Hepatocyte (in vitro differentiated cells): ENCODE measurements at places on chromosomes 1 and 21. TPM values are rescaled to one million over a fixed set of nuclear protein-coding genes. Genes with fewer than 3 reads are reported as not detected.

- no peak overlapping the region for H3K4me3 ChIP-seq
- H3K4me1 ChIP-seq: no peaks in the 10 kb centered on the region
- no peak for DNase-seq
- no peaks in the 10 kb centered on the region for H3K27me3 ChIP-seq
- no peaks in the 10 kb centered on the region for H3K36me3 ChIP-seq
Measured at GRCh38 chr1:158652721-158653334, 33.7 kb downstream of the SPTA1 start.

DNA sequence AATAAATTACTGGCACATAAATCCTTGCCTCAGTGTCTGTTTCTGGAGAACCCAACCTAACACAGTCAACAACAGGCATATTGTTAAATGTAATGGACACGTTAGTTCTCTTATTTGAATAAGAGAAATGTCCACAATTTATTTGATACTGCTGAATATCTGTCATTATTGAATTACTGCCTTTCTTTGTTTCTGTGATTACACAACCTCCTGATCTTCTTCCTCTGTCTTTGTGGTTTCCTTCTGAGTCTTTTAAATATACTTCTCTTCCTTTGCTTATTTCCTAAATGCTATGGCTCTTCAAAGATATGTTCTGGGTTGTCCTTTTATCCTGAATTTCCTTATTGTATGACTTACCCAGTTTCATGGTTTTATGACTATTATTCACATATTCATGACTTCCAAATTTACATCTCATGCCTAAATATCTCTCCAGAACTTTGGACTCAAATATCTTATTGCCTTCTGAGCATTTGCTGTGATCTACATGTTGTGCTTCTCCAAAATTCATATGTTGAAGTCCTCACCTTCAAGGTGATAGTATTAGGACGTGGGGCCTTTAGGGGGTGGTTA is 39.9 kb downstream of the MSH4 start:
- H3K4me1 ChIP-seq: no peaks in the 10 kb centered on the region
- H3K27ac ChIP-seq: no peak overlapping the region
- no peaks in the 10 kb centered on the region for H3K27me3 ChIP-seq
- H3K4me3 ChIP-seq: no peak overlapping the region

DNA sequence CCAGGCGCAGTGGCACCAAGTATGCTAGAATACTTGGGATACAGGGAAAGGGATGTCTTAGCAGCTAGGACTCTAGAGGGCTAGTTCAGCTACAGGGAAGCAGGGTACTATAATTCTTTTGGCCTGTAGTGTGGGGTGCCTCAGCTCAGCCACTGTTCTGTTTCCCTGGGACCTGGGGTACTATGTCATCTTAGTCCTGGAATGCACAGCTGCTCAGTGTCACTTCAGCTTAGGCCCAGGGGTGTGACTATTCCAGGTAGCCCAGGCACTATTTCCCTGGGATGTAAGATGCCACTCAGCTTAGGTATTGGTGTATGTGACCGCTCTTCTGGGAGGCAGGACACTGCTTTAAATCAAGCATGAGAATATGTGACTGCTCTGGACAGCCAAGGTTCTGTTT is 34.1 kb downstream of the RGSL1 start:
- H3K27me3 ChIP-seq: no peaks in the 10 kb centered on the region
- no peak overlapping the region for H3K27ac ChIP-seq
- DNase-seq: no peak
- H3K4me1 ChIP-seq: no peaks in the 10 kb centered on the region
- H3K4me3 ChIP-seq: no peak overlapping the region
- no peaks in the 10 kb centered on the region for H3K36me3 ChIP-seq

GRCh38 chr1:159925719-159926078 is 392 bp upstream of the TAGLN2 start:
- peaks cover 28% of the 10 kb centered on the region for H3K4me1 ChIP-seq
- peak overlapping the region; percentile 95 for H3K27ac ChIP-seq
- no peaks in the 10 kb centered on the region for H3K27me3 ChIP-seq
- DNase-seq: no peak
- peak overlapping the region; percentile 50 for H3K4me3 ChIP-seq

DNA sequence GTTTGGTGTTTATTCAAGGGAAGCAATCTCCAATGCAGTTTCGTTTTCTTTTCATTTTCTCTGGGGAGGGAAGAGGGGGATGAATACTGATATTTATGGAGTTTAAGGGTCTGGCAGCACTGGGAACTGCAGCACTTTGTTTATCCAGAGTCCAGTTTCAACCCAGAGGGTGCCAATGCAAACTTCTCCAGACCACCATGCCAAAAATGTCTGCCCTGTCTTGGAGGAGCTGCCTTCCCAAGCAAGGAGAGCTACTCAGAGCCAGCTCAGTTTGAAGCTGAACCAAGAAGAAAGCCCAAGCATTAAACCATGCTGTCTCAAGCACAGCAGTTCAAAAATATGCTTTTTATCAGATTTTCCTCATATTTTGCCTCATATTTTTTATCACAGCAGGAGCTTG is 589.7 kb downstream of the LMO4 start:
- H3K27ac ChIP-seq: no peak overlapping the region
- no peaks in the 10 kb centered on the region for H3K4me1 ChIP-seq
- DNase-seq: no peak
- no peak overlapping the region for H3K4me3 ChIP-seq
- no peaks in the 10 kb centered on the region for H3K27me3 ChIP-seq

DNA sequence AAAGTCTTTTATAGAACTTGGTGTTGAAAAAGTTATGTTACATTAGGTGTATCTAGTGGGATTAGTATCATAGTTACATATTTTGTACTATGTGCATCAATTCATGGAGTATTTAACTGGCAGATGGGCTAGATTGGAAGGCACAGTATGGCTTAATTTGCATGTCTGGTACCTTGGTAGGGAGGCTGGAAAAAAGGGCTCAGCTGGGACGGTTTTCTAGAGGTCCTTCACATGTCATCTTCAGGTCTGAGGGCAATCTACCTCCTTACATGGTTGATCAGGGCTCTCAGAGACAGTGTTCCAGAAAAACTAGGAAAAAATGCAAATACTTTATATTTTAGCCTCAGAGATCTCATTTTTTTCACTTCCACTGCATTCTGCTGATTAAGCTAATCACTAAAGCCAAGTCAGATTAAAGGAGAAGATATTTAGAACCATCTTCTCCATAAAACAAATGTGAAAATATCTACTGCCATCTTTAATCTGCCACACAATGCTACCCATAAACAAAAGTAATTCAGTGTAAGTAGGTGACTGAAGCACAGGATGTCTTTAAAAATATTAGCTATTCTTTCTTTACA is 209.3 kb downstream of the PLA2G4A start:
- H3K27ac ChIP-seq: no peak overlapping the region
- H3K4me3 ChIP-seq: no peak overlapping the region
- no peaks in the 10 kb centered on the region for H3K4me1 ChIP-seq
- no peak for DNase-seq
- H3K27me3 ChIP-seq: no peaks in the 10 kb centered on the region

GRCh38 chr1:220711056-220711809 is 21.1 kb downstream of the C1orf115 start:
- no peaks in the 10 kb centered on the region for H3K27me3 ChIP-seq
- H3K27ac ChIP-seq: no peak overlapping the region

GRCh38 chr21:26423511-26423910 is 149.6 kb downstream of the CYYR1 start:
- H3K36me3 ChIP-seq: no peaks in the 10 kb centered on the region
- DNase-seq: no peak
- no peaks in the 10 kb centered on the region for H3K4me1 ChIP-seq
- no peaks in the 10 kb centered on the region for H3K27me3 ChIP-seq
- no peak overlapping the region for H3K27ac ChIP-seq
- no peak overlapping the region for H3K4me3 ChIP-seq

GRCh38 chr1:209377995-209378394 is 205.5 kb upstream of the CAMK1G start:
- H3K27ac ChIP-seq: no peak overlapping the region
- H3K27me3 ChIP-seq: no peaks in the 10 kb centered on the region
- no peaks in the 10 kb centered on the region for H3K36me3 ChIP-seq
- no peak for DNase-seq
- H3K4me1 ChIP-seq: peaks cover 6% of the 10 kb centered on the region
- H3K4me3 ChIP-seq: no peak overlapping the region

GRCh38 chr1:201362906-201363305 is 14.6 kb downstream of the TNNT2 start:
- no peaks in the 10 kb centered on the region for H3K27me3 ChIP-seq
- no peak for DNase-seq
- no peaks in the 10 kb centered on the region for H3K36me3 ChIP-seq
- no peak overlapping the region for H3K27ac ChIP-seq
- H3K4me3 ChIP-seq: no peak overlapping the region
- H3K4me1 ChIP-seq: no peaks in the 10 kb centered on the region

- H3K27ac ChIP-seq: no peak within 1 kb of the TSS
- DNase-seq: no peak
- H3K4me1 ChIP-seq: peaks cover 24% of the 10 kb centered on the region
- peak within 1 kb of the TSS; percentile 77 for H3K4me3 ChIP-seq
Measured at GRCh38 chr1:35573198-35574124, at the start of gene TFAP2E. Gene TFAP2E, plus strand, starts transcription at chr1:35573314. Its CDS starts 264 bp downstream, at chr1:35573578.

DNA sequence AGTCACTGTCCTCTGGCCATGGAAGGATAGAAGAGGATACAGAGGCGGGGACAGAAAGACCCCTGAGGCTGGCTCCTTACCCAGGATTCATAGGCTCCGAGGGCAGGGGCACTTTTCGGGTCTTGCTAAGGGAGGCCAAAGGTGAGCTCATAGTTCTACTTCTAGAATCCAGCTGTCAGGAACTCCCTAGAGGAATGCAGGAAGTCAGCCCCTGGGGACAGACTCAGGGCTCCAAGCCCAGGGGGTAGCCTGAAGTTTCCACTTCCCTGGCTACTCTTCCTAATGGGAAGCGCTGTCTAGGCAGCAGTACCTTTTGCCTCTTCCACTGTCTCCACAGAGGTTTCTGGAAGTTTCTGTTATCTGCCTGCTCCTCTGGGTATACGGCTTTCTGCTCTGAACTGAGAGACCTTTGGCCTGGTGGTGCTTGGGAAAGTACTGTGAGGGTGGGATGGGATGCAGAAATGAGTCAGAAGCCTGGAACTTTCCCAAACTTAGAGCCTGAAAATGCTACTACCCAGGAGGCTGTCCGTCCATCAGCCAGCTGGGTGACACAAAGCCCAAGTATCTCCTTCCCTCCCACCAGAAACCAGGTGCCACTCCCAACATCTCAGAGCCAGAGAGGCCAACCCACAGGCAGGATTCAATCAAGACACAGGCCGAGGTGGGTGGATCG is 3.6 kb downstream of the UBXN11 start:
- no peak for DNase-seq
- peaks cover 6% of the 10 kb centered on the region for H3K4me1 ChIP-seq
- no peak overlapping the region for H3K4me3 ChIP-seq
- no peaks in the 10 kb centered on the region for H3K27me3 ChIP-seq
- no peaks in the 10 kb centered on the region for H3K36me3 ChIP-seq

- no peaks in the 10 kb centered on the region for H3K36me3 ChIP-seq
- DNase-seq: no peak
- no peaks in the 10 kb centered on the region for H3K4me1 ChIP-seq
- no peak overlapping the region for H3K27ac ChIP-seq
- H3K4me3 ChIP-seq: no peak overlapping the region
Measured at GRCh38 chr1:55153031-55153430, 62.1 kb downstream of the USP24 start.

- H3K27ac ChIP-seq: no peak overlapping the region
- no peaks in the 10 kb centered on the region for H3K4me1 ChIP-seq
- DNase-seq: no peak
- H3K4me3 ChIP-seq: no peak overlapping the region
- H3K36me3 ChIP-seq: no peaks in the 10 kb centered on the region
Measured at GRCh38 chr1:93925206-93925605, 16.0 kb upstream of the GCLM start.

DNA sequence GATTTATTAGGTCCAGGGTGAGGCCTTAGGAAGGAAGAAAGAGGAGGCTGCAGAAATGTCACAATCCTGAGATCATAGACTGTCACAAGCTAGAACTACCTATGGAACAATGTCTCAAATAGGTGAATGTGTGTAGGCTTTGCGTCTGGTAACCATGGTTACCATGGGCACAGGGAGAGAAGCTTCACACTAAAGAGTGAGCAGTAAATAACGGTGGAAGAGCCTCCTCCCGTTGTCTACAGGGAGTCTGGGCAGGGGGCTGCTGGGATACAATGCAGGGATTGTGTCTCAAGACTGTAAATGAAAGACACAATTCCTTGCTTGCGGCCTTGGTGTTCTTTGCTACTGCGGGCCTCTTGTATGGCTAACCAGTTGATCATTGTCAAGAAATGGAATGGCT is 28.2 kb upstream of the KCNJ6 start:
- no peak overlapping the region for H3K4me3 ChIP-seq
- H3K27me3 ChIP-seq: no peaks in the 10 kb centered on the region
- DNase-seq: no peak
- no peaks in the 10 kb centered on the region for H3K36me3 ChIP-seq
- H3K4me1 ChIP-seq: no peaks in the 10 kb centered on the region
- no peak overlapping the region for H3K27ac ChIP-seq

- H3K27me3 ChIP-seq: no peaks in the 10 kb centered on the region
- no peaks in the 10 kb centered on the region for H3K4me1 ChIP-seq
- H3K4me3 ChIP-seq: no peak overlapping the region
- no peak overlapping the region for H3K27ac ChIP-seq
- DNase-seq: no peak
Measured at GRCh38 chr21:44499631-44500030, 40.4 kb downstream of the KRTAP10-1 start.

DNA sequence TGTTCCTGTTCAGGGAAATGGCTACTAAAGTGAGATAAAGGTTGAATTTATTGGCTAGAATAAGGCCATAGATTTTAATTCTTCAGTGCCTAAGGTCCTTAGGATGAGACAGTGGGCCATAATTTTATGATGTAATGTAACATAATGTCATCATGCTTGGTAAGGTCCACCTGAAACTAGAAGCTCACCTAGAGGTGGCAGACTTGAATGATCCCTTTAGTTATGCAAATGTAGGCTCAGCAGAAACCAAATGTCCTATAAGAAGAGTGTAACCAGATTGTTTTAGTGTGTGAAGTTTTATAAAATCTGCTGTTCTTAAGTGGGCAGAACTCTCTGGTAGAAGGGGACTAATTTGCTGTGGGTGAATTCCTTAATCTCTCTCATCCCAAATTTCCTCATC is 13.5 kb upstream of the SETDB1 start:
- DNase-seq: no peak
- no peaks in the 10 kb centered on the region for H3K27me3 ChIP-seq
- no peaks in the 10 kb centered on the region for H3K4me1 ChIP-seq

DNA sequence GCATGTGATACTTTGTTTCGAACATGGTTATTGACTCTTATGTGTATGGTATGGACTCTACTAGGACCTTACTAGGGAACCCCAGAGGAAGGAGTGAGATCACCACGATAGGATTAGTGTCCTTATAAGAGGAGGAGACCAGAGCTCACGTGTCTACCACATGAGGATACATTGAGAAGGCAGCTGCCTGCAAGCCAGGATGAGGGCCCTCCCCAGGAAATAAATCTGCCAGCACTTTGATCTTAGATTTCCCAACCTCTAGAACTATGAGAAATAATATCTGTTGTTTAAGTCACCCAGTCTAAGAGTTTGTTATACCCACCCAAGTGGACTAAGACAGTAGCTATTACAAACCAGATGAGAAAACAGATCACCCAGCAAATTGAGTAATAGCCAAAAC is 559.3 kb upstream of the USP24 start:
- no peak for DNase-seq
- H3K27ac ChIP-seq: no peak overlapping the region
- no peaks in the 10 kb centered on the region for H3K36me3 ChIP-seq
- no peaks in the 10 kb centered on the region for H3K27me3 ChIP-seq
- no peaks in the 10 kb centered on the region for H3K4me1 ChIP-seq

CXADR gene
- 66.3 and 75.0 TPM in 2 replicates for polyA plus RNA-seq

KCNN3 gene
- polyA plus RNA-seq: 0.56 and 1.3 TPM in 2 replicates

TNFRSF9 gene
- 0.08 and 0.40 TPM in 2 replicates for polyA plus RNA-seq

LORICRIN gene
- polyA plus RNA-seq: not detected in 2 replicates

SPRR4 gene
- not detected in 2 replicates for polyA plus RNA-seq

ACADM gene
- polyA plus RNA-seq: 53.7 and 57.6 TPM in 2 replicates
